ENCODE measurements at places on chromosomes 12 and 14.

DNA sequence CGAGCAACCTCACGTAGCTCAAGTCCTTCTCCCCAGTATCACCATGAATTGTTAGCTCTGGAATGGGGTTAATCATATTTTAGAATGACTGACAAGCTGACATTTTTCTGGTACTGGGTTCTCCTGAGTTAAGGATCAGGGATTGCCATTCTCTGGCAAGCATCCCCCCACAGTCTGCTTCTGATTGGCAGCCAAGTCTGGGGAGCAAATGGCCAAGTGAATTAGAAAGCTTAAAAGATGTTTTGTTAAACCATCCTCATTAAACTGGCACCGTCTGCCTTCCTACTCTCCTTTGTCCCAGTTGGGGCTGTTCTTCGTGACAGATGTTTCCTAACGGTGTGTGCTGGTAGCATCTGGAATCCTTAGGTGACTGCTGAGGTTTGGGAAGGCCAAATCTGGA, 17.2 kb upstream of the CISTR start:
- DNase-seq = no peak

DNA sequence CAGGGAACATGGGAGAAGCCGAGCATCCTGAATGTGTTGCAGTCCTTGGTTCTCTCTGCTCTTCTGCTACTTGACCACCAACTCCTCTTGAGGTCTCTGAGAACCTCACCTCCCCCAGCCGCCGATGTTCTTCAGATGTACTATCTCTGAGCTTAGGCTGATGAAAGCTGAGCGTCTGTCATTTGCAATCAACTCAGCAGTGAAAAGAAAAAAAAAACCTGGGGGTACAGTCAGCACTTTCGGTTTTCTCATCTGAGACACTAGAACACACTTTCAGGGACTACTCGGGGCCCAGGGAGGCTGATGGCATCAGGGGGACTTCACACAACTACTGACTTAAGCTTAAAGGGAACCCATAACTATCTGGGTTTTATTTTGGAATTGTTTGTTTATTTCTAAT, 9.6 kb upstream of the FLVCR2 start:
- DNase-seq = no peak

DNA sequence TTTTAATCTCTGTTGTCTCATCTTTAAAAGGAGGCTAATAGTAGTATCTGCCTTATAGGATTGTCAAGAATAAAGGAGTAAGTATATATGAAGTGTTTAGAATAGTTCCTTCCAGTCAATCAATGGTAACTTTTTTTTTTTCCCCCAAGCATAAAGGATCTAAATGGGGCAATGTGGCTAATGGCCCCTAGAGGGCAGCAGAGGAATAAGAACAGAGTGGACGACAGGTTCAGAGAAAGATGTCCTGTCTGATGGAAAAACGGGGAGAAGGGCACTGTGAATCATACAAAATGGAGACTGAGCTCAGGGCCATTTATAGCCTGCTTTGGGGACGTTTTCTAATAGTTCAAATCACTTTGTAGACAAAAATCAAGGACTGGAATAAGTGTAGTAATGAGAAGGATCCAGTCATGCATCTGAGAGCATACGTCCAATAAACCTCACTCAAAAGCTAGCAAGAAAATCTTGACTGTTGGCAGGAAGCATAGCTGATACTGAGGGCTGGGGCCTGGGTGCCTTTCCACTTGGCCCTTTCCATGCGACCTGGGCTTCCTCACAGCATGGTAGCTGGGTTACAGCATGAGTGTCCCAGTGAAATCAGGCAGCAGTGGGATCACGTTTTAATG, 51.3 kb downstream of the IFNG-AS1 start:
- DNase-seq = peak; percentile 71

DNA sequence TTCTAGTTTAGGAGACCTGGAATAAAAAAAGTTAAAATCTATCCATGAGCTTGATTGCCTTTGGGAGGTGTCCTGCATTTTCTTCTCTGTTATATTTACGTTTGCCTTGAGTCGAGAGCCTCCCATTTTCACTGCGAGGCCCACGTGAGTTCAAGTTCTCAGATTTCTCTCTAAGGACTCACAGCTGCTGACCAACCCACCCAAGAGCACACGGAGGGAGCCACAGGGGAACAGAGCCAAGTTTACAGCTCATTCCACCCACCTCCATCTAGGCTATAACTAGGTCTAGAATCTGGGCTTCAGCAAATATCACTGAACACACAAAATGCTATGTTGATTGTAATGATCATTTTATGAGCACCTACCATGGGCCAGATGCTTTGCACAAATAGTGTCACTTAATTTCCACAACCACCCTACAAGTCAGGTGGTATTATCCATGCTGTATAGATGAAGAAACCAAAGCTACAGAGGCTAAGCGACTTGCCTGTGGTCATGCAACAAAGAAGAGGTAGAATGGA, 16.7 kb downstream of the ALDH1L2 start:
- DNase-seq = no peak

GRCh38 chr14:61662437-61663311, 32.6 kb upstream of the HIF1A start:
- peak; percentile 46 for DNase-seq

GRCh38 chr14:23544511-23545447, 6.8 kb downstream of the ZFHX2 start:
- DNase-seq = no peak

DNA sequence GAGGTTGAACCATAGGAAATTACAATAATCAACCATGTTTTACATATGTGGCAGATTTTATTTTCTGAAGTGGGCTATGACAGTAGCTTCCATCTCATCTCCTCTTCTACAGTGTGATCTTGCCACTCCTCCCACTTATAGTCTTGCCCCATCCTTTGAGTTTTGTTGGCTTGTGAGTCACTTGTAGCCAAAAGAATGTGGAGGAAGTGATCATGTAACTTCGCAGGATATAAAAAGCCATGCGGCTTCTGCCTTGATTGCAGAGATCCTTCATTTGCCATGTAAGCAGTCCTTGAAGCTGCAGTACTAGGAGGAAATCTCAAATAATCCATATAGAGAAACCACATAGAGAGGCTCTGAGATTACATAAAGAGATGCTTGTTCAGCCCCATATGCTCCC, 13.7 kb upstream of the ZNF84 start:
- no peak for DNase-seq

GRCh38 chr12:132727091-132727794, 16.6 kb downstream of the PGAM5 start:
- no peak for DNase-seq

GRCh38 chr12:109727039-109727723, 13.6 kb downstream of the FAM222A start:
- no peak for DNase-seq

GRCh38 chr12:62347922-62348650, 87.9 kb downstream of the USP15 start:
- DNase-seq = no peak

DNA sequence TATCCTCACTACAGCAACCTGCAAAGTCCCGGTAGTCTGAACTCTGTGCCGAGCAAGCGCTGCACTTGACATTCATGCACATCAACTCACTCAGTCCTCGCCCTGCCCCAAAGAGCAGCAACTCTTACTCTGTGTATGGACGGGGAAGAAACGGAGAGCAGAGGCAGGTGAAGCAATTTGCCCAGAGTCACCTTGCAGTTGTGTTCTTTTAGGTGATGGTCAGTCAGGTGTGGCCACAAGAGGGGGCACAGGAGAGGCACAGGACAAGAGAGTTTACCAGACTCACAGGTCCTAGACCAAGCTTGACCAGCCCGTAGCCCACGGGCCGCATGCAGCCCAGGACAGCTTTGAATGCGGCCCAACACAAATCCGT, 39.1 kb downstream of the TSPAN11 start:
- no peak for DNase-seq

DNA sequence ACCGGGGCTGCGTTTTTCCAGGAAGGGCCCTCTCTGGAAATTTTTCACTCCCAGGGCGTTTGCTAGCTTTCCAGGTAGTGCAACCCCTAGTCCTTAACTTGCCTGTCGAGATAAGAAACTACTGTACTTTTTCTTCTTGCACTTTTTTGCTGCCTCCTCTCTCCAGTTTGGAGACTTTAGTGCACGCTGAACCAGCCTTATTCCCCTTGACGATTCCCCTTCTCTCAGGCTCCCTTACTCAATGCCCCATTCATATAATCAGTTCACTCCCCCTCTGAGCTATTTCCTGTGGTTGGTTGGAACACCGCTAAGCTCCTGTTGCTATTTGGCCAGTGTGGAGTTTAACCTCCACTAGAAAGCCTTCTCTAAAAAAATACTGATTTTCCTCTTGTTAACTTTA, 682 bp downstream of the CREBL2 start:
- DNase-seq = no peak

Data from activated CD4-positive, alpha-beta T cell treated with anti-CD3 and anti-CD28 coated beads for 4 hours (primary cell).